Right cardiac atrium (tissue), 5 donors: ENCODE measurements at places on chromosomes 12 and 14. TPM values are rescaled to one million over a fixed set of nuclear protein-coding genes. Genes with fewer than 3 reads are reported as not detected.

RGS6 gene
- 12.7 TPM for polyA plus RNA-seq

LDHB gene
- polyA plus RNA-seq, result 1,488 TPM

SUOX gene
- polyA plus RNA-seq, result 29.2 TPM

FZD10 gene
- polyA plus RNA-seq, result 0.14 TPM

OR11H6 gene
- polyA plus RNA-seq, result not detected

IGFBP6 gene
- polyA plus RNA-seq, result 130 TPM
